HuH-7 (cell line): ENCODE measurements at places on chromosomes 16 and 17.

- no peak for DNase-seq
These were observed 13.0 kb downstream of the CPNE7 start for GRCh38 chr16:89588413-89589109.

DNA sequence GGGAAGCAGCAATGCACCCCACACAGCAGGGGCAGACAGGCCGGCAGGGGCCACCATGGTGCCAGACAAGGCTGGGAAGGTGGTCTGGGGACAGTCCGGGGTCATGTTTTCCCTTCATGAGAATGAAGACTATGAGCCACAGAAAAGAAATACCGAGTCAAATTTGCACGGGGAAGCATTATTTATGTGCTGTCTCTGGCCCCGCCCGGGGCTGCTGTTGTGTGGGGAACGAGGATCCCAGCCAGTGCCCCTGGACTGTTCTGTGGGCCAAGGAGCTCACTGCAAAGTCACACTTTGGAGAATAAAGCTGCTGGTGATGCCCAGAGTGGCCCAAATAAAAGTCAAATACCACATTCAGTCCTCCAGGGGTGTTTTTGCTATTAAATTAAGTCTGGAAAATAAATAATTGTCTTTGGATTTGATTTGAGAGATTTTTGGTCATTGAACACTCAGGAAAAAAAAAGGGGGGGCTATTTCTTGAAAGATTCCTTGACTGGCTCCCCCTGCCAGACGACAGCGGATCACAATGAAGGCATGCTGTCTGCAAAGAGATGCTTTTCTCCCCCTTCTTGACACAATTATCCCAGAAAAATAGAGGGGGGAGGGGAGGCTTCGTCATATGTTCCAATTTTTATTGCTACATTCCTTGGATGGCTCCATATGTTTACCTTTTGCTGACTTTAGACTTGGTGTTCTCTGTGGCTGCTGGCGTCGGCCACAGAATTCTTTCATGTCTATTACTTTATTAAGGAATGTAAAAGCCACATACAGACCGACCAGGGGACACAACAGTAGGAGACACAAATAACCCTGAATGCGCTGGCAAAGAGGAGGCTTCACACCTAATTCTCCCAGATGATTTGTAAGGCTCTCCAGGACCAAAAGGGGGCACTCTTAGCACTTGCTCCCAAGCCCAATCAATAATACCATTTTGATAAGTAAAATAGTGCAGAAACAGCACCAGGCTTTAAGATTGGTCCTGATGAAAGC, 27.1 kb upstream of the ANKFN1 start:
- no peak for DNase-seq

DNA sequence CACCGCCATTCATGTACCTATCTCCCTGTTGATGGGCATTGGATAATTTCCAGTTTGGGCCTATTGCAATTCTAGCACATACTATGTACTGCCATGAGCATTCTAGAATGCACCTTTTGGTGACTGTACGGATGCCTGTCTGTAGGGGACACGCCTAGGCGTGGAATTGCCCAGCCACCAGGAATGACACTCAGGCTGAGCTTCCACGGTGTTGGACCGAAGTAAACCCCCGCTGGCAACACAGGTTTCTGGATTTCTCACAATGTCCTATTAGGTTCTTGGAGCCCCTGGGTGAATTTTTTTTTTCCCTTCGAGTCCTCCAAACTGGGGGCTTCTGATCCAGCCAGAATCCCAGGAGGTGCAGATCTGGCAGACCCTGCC, 146.6 kb downstream of the IRF8 start:
- DNase-seq: no peak

DNA sequence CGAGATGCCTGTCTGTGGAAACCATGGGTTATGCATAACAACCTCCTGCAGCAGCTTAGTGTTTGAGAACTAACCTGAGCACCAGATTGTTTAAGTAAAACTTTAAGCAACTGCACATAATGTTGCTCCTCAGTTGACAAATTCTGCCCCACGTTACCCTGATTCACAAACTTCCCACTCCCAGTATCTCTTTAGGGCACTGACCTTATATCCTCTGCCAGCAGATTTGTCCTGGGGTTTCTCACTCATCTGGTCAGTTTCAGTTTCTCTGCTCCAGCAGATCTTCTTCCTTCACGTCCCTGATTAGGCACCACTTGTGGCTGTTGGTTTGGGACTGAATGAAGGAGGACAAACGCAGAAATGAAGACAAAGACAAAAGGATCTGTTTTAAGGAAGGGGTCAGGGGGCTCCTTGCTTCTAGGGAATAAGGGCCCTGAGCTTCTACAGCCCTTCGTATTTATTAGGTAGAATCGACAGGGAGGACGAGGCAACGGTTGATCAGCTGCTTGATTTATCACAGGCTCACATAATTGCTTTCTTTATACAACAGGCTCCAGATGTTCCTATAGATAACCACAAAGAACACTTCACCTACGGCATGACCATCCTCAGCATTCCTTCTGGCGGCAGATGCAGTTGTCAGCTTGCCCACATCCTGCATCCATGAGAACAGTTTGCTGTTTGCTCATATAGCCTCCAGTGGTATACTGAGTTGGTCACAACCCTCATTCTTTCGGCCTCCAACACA, 13.5 kb upstream of the ZNF689 start:
- no peak for DNase-seq
